Urothelium cell line (cell line): ENCODE measurements at places on chromosomes 11 and 22.

- DNase-seq = peak; percentile 84
Measured at GRCh38 chr22:39954584-39955055, 5.6 kb upstream of the TMA7B start.

DNA sequence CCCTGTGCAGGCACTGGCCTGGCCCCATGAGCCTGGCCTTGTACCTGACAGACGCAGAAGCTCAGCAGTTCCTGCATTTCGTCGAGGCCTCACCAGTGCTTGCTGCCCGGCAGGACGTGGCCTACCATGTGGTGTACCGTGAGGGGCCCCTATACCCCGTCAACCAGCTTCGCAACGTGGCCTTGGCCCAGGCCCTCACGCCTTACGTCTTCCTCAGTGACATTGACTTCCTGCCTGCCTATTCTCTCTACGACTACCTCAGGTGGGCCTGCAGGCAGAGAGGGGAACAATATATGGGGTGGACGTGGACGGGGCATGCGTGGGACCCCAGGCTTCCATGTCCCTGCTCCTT, 4.9 kb downstream of the LARGE2 start:
- no peak for DNase-seq

GRCh38 chr11:69358398-69359020, 64.6 kb downstream of the MYEOV start:
- DNase-seq = no peak

DNA sequence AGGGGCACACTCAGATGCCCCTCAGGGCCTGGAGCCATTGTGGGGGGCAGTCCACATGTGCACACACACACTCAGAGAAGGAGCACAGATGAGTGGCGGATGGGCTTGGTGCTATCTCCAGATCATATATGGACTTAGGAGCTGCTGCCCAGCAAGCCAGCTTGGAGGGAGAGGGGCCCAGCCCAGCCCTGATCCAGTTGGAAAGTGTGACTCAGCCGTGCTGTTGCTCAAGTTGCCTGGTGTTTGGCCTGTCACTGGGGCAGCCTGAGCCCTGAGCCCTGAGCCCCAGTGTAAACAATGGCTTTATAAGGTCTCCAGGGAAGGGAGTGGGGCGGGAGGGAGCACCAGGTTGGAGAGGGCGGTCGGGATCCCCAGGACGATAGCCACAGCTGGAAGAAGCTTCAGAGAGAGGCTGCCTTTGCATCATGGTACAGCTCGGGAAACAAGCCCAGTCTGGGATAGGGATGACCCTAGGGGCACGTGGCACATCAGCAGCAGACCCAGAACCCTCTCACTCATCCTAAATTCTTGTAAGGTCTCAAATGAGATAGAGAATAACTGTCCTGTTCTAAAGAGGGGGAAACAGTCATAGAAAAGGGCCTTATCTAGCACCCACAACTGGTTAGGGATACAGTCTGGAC, 4.8 kb downstream of the SELENOM start:
- no peak for DNase-seq

GRCh38 chr22:28103596-28103995, 184.5 kb upstream of the PITPNB start:
- no peak for DNase-seq

DNA sequence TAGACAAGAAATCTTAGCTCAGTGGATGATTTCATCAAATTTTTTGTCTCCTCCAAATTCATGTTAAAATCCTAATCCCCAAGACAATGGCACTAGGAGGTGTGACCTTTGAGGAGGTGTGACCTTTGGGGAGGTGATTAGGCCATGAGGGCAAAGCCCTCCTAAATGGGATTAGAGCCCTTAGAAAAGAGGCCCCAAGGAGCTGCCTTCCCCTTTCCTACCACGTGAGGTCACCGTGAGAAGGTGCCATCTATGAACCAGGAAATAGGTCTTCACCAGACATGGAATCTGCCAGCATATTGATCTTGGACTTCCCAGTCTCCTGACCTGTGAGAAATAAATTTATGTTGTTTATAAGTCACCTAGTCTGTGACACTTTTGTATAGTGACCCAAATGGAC, 138.7 kb downstream of the TRIM29 start:
- DNase-seq = no peak

DNA sequence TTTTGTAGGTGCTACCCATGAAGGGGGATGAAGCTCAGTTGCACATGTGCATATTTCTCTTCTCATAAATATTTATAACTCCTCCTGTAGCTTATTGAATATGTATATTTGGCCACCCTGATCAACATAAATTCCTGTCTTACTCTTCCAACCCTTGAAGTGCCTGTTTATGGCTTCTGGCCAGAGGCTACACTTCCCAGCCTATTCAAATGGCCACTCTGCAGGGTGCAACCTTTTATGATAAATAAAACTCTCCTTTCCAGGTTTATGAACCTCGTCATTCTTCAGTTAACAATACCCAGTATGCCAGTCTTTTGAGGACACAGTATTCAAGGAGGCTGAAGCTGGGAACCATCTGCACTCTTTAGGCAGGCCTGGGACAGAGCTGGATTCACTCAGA, 2.6 kb upstream of the RTL6 start:
- DNase-seq = no peak

GRCh38 chr11:48150213-48150612, 66.4 kb upstream of the OR4B1 start:
- no peak for DNase-seq
